Glutamatergic neuron (in vitro differentiated cells): ENCODE measurements at places on chromosomes 5 and 9.

DNA sequence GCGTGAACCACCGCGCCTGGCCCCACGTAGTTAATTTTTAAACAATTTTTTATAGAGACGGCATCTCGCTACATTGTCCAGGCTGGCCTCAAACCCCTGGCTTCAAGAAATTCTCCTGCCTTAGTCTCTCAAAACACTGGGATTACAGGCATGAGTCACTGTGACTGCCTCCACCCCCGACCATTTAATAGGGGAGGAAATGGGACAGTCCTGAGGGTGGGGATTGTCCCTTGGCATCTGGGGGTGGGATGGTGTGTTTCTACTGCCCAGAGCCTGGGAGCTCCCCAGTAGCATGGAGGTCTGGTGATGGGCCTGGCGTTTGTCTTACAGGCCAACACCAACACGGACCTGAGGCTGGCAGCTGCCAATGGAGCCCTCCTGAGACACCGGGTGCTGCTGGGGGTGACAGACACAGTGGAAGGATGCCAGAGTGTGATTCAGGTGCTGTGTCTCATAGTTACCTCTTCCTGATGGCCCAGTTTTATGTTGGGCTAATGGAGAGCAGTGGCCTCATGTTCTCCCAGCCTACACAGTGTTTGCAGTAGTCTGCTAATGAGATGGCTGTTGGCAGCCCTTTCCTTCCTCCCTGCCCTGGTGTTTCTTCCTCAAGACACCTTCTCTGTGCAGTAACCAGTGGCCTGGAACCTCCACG is 22.5 kb downstream of the TMEM268 start:
- DNase-seq, result no peak

DNA sequence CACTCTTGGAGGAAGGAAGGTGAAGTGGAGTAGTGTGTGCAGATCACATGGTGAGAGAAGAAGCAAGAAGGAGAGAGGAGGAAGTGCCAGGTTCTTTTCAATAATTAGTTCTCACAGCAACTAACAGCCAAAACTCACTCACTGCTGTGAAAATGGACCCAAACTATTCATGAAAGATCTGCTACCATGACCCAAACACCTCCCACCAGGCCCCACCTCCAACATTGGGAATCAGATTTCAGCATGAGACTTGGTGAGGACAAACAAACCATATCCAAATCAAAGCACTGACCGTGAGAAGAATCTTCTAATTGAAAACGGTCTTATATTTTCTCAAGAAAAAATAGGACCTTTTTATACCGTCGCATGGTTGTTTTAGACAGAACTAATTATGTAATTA is 468.7 kb upstream of the TYRP1 start:
- DNase-seq, result no peak

DNA sequence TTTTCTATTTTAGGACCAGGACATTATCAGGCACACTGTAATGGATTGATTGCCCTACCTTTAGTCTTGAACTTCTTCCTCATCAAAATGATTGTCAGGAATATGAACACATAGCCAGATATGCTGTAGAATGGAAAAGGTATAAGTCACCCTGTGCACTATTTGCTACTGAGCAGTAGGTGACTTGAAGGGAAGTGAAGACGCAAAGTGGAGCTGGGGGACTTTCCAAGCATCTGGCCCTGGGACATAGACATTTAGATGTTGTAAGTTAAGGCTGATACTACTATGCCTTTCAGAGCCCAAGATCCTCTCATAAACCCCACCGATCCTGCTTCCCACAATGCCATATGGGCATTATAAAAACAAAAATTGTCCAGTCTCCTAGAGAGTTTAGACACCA is 174.5 kb downstream of the DOCK8 start:
- DNase-seq, result no peak

DNA sequence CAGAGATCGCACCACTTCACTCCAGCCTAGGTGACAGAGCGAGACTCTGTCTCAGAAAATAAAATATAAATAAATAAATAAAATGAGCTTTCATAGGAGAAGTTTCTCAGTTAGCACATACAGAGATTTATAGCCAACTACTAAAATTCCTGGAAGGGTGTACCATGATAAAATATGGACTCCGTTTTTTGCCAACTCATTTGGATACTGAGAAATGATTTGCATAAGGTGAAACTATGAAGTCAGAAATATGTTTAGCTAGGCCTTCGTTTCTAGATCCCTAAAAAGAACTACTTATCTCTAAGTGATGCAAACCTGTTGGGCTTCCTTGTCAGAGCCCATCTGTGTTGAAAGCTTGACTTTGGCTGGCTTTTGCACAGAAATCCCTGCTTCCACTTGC is 56.9 kb upstream of the SLC1A1 start:
- DNase-seq, result no peak

DNA sequence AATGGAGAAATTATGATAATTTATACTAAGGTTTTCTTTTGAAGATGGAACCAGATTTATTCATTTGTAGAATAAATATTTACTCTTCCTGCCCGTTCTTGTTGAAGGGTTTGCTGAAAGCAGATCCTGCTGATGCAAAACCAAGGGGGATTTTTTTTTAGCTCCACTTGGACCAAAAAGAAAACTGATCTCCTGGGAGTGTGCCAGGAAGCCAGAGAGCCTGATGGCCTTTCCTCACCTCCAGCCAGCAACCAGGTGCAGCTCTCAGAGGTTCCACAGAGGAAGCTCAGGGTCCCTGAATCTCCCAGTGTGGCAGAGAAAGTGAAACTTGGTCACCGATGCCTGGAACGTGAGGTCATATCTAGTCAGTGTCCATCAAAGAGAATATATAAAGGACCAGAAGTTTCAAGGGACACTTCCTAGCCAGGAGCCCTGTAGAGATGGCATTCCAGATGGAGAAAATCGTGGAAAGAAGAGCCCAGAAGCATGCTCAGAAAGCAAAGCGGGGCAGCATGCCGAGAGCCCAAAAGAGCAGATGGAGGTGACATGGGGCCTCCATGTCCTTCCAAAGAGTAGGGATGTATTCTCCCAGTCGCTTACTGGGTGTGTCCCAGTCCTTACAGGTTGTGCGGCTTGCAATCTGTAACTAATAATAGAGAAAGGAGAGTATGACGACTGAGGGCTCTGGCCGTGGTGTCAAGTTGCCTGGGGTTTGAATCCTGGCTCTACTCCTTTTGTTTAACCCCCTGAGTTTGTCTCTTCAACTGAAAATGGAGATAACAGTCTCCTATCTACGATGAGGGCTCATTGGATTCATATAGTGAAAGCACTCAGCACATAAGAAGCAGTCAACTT is 12.2 kb downstream of the AFAP1L1 start:
- no peak for DNase-seq

DNA sequence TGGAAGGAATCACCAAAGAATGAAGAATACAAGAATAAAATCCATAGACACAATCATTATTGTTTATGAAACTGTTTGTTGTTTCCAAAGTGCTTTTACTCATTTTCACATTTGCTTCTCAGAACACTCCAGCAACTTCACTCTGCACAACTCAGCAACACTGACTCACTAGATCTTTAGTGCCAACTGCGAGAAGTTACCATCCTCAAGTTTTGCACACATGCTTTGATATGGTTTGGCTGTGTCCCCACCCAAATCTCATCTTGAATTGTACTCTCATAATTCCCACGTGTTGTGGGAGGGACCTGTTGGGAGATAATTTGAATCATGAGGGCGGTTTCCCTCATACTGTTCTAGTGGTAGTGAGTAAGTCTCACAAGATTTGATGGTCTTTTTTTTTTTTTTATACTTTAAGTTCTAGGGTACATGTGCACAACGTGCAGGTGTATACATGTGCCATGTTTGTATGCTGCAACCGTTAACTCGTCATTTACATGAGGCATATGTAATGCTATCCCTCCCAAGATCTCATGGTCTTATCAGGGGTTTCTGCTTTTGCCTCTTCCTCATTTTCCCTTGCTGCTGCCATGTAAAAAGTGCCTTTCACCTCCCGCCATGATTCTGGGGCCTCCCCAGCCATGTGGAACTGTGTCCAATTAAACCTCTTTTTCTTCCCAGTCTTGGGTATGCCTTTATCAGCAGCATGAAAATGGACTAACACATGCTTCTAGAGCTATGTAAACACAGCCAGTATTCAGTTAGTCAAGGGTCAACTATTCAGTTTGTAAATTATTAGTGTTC is 36.9 kb downstream of the CLINT1 start:
- no peak for DNase-seq

DNA sequence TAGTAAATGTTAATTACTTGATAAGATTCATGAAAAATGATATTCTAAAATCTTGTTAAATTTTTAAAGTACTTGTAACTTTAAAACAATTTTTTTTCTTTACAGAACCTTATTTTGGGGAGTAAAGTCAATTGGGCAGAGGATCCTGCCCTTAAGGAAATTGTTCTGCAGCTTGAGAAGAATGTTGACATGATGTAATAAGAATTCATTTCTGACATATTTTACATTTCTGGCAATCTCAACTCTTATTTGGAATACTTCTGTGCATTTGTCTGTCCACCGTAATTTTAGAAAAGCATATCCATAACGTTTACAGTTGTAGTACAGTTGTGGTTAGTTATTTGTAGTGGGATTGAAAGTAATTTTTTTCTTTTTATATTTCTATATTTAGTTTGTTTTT is 20.2 kb downstream of the CENPH start:
- no peak for DNase-seq

- DNase-seq, result no peak
These were observed 264.8 kb upstream of the BRINP1 start for GRCh38 chr9:119634006-119634405.

DNA sequence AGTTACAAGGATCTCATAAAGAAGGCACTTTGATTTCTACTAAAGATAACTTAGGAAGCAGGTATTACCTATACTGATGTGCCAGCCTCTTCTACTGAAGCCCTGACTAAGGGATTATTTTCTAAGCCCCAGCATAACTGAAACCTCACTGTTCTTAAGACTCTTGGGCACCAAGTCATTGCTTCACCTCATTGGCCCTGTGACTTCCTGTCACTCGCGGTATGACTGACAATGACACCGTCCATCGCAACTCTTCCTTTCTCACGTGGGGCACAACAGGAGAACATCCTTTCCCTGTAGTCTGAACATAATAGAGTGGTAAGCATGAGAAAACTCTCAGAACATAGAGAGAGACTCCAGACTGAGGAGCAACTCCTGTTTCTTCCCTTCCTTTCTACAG is 6.4 kb downstream of the OR2V2 start:
- DNase-seq, result no peak

DNA sequence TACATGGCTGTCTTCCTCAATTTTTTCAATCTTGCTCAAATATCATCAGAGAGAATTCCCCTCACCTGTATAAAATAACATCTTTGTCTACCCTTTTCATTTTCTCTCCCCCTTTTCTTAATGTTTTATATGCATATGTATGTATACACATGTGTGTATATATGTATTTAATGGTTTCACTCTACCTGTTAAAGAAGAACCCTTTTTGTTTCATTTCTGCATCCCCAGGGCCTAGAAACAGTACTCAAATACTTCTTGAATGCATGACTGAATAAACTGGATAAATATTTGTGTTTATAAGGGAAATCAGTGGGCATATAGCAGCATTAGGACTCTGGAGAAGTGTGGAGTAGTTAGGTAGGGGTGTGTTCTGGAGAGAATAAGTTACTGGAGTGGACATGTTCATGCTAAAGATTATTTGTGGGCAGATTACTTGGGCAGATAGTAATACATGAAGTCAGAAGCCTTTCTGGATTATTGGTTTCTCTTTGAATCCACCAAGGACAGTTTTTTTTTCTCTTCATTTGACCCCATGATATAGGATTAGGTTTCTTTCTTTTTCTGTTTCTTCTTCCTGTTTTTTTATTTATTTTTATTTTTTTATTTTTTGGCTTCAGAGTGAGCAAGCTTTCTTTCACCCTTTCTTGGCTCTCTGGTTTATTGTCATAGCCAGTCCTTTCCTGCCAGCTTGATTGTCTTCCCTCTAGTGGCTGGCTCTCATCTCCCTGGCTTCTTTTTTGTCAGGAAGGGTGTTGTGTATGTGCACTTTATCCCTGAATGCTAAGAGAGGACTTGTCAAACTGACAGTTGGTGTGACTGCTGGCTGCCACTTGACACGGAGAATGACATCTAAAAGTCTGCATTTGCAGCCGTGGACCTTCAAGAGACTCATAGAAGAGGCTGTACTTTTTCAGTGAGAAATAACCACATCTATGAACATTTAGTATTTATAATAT is 89.3 kb downstream of the ZCCHC7 start:
- no peak for DNase-seq

DNA sequence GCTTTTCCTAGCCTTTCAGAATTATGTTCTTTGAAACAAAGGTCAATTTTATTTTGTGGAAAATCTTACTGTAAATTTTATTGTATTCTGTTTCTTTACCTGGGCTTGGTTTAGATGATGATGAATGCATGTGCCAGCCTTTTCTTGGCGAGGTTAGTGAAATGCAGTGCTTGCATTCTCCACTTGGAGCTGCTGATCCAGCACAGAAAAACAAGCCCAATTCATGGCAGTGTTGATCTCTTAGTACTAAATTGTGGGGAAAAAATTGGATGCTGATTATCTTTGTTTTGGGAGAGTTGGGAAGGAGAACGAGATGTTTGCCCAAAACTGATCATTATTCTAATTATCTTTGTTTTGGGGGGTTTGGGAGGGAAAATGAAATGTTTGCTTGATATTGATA is 3.7 kb downstream of the HABP4 start:
- no peak for DNase-seq

GRCh38 chr9:26760675-26761074 is 131.9 kb downstream of the CAAP1 start:
- DNase-seq, result no peak

- DNase-seq, result no peak
These were observed 96.8 kb downstream of the ALDH1A1 start for GRCh38 chr9:72855890-72856523.

- DNase-seq, result no peak
These were observed 1353.7 kb upstream of the ACO1 start for GRCh38 chr9:31030741-31031202.

DNA sequence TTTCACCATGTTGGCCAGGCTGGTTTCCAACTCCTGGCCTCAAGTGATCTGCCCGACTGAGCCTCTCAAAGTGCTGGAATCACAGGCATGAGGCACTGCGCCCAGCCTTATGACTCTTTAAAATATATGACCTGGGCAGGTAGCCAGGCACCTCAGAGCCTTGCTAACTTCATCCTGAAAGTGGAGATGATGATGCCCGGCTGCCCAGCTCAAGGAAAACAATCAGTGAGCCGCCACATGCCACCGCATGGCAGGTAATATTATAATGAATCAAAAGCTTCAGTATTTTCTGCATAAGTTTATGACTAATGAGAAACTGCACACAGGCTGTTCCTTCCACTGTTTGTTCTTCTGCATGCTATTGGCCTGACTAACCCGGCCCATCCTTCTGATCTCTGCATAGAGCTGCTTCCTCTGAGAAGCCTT is 30.4 kb upstream of the DMRT1 start:
- DNase-seq, result no peak

DNA sequence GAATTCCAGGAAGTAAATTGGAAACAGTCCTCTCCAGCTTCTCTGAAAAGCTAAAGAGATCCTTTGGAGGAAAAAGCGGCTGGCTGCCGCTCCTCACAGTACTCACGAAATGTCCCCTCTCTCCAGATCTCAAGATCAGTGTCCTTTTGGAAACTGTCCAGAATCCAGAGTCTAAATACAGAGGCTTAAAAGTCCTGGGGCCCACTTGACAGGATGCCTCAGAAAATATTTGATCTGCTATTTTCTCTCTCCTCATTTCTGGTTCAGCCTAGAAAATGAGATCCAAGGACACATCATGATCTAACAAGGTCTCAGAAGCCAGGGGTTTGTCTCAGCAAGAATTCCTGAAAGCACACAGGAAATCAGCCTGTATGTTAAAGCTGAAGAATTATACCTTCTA is 7.2 kb downstream of the C1QTNF2 start:
- DNase-seq, result no peak

GRCh38 chr5:91122651-91123050 is 260.5 kb downstream of the ARRDC3 start:
- no peak for DNase-seq
